ENCODE measurements at places on chromosomes 13 and 19. TPM values are rescaled to one million over a fixed set of nuclear protein-coding genes. Genes with fewer than 3 reads are reported as not detected.

- no peak for DNase-seq
Observed at GRCh38 chr13:112773601-112774447, 84.0 kb downstream of the ATP11A start.

OLFM4 gene
- 5.6 TPM for total RNA-seq

- DNase-seq, result no peak
Observed at GRCh38 chr13:92573467-92574057, 653.0 kb upstream of the GPC6 start.

GRCh38 chr13:112588490-112589297 lies 741 bp upstream of the TUBGCP3 start:
- DNase-seq, result no peak

GRCh38 chr19:33878030-33878544 lies 81.4 kb downstream of the KCTD15 start:
- DNase-seq, result no peak

DOCK9 gene
- total RNA-seq, result 193 TPM

DNA sequence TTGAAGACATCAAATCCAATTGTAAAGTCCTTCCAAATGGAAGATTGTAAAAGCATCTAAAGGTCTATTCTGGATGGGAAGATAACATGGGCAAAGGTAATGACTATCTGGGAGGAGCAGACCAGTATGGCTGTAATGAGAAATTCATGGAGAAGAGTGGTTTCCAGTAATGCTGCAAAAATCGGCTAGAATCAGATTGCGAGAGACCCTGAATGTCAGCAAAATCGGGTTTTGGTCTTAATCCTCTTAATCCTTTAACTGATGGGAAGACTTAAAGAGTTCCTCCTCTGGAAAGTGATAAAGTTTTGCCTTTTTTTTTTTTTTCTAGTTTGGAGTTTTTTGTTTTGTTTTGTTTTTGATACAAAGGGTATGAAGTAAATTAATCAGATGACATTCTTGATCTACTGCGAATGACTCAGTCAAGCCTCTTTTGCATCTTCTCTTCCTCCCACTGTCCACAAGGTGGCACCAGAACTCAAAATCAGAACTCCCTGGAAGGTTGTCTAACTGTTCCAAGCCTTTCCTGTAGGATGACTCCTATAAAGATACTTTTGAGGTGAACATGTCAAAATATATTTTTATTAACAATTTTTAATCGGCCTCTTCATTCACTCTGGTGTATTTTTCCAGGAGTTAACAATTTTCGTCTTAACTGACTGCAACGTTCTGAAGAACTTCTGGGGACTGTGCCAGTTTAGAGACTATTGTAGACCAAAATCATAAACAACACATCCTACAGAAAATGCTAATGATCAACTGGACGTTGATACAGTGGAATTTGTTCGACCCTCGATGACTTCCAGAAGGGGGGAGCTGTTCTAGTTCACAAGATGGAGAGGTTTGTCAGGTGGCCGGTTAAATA lies 213.3 kb upstream of the MIR17HG start:
- DNase-seq, result peak; percentile 56

IGFL2 gene
- not detected for total RNA-seq

- DNase-seq, result no peak
Observed at GRCh38 chr13:72074663-72075062, 207.7 kb upstream of the DACH1 start.

DNA sequence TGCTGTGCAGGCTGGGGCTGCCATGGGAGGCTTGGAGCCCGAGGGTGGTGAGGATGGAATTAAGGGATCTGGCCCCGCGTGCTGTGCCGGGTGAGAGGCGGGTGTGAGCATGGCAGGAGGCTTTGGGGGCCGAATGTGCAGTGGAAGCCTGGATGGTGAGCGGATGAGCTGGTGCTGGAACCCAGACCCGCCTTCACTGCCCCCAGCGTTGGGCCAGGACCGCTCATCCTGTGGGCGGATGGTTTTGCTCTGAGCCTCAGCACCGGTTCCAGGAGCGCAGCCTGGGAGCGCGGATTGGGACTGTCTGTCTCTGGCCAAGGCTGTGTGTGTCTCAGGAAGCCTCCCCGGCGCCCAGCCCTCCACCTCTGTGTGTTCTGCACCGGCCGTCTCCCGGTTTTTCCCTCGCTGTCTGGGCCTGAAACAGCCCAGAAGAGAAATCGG lies 16.7 kb downstream of the KDM4B start:
- DNase-seq, result no peak

- DNase-seq, result no peak
Observed at GRCh38 chr13:27463500-27463899, 13.1 kb upstream of the MTIF3 start.

ANGPTL4 gene
- 14.8 TPM for total RNA-seq

GRCh38 chr13:59504407-59504806 lies 659.3 kb downstream of the DIAPH3 start:
- DNase-seq, result no peak

TSSK6 gene
- total RNA-seq, result 3.1 TPM

GRCh38 chr19:4234862-4235201 lies 5.5 kb downstream of the EBI3 start:
- DNase-seq, result no peak

DNA sequence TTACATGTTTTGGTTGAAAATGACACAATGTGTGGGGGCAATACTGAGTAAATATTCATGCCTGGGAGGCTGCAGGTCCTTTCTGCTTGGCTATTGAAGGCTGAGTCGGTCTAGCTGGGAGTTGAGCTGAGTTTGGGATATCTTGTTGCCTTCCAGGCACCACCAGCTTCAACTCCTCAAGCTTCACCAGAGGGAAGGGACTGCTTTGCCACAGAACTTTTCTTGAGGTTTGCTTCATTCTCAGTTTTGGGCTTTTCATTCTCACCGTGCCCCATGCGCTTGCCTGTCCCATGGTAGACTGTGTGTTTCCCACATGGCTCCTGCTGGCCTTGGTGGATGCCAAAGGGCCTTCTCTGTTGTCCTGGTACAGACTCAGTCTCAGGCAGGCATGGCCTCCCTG lies 198.2 kb upstream of the SOX1 start:
- no peak for DNase-seq

GRCh38 chr19:50430888-50431342 lies 1.8 kb upstream of the MYBPC2 start:
- no peak for DNase-seq

IL17D gene
- 1.5 TPM for total RNA-seq

GRCh38 chr19:8451885-8452284 lies 7.1 kb downstream of the HNRNPM start:
- DNase-seq, result no peak

- DNase-seq, result peak; percentile 70
Observed at GRCh38 chr13:98253526-98253925, 76.5 kb upstream of the RNF113B start.

Measured in lung (tissue), 17 donors.